Lower leg skin (tissue), 4 donors: ENCODE measurements at places on chromosomes 7 and 10. TPM values are rescaled to one million over a fixed set of nuclear protein-coding genes. Genes with fewer than 3 reads are reported as not detected.

DNA sequence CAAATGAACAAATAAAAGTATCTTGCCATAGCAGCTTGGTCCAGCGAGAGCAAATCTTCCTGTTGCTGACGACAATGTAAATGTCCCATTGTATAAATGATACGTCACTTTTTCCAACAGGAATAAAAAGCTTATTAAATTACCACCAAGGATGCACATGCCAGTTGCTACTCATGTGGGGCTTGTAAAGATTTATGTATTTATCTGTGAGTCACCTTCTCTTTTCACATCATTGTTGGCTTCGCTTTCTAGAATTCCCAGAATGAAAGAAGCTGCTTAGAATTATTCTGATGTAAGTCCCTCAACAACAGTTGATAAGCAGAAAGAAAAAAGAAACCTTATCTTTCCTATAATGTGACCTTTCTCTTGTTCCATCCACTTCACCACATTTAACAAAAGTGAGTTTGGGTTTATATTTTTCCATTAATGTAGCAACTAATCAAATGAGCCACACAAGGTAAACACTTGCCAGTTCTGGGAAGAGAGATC, 22.4 kb downstream of the DNAJC12 start:
- DNase-seq = no peak

DNA sequence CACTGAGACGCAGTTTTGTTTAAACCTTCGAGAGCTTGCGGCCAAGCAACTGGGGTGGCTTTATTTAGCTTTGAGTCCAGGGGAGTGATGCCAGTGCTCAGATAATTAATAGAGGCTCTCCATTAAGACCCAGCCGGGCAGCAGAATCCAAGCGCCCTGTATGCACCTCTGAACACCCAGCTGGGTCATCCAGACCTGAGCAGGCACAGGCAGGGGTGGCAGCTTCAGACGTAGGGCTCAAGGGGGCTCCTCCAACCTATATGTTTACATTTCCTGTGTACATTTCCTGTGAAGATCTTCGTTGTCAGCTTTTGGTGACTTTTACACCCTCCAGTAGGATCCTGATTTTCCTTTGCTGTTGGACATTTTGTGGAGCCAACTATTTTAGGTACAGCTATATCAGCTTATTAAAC, 719.5 kb downstream of the LRMDA start:
- DNase-seq = no peak

Gene LBX1
- total RNA-seq = not detected

DNA sequence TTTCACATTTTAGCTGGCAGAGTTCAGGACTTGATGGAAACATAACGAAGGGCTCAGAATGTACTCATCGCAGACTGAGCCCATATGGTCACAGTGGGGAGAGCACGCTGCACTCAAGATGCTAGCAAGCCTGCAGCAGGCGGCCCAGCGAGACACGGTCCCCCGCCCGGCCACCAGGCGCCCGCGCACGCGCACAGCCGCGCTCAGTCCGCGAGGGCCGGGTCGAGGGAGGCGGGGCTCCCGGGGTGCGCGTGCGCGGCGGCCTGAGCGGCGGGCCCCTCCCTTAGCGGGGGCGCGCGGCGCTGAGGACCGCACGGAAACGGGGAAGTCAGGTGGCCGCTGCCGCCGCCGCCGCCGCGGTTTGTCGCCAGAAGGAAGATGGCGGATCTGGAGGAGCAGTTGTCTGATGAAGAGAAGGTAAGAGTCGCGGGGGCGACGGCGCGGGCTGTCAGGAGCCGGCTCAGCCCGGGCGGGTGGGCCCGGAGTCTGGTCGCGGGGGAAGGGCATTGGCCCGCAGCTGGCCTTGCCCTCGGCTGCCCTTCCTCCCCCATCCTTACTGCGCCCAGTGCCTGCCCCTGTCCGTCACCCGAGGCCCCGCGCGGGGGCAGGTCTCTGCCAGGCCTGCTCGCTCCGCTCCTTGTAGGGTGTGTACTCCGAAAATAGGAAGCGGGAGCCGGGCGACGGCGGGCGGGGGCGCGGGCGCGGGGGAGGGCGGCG, at the start of gene CAPZA2:
CAPZA2 (plus strand) TSS at position 354 of the 717 bp plus-strand sequence; CDS start at position 379, 25 bp downstream.
- DNase-seq = peak; percentile 87

- DNase-seq = no peak
Observed at GRCh38 chr7:16875861-16876260, 5.9 kb downstream of the AGR3 start.

DNA sequence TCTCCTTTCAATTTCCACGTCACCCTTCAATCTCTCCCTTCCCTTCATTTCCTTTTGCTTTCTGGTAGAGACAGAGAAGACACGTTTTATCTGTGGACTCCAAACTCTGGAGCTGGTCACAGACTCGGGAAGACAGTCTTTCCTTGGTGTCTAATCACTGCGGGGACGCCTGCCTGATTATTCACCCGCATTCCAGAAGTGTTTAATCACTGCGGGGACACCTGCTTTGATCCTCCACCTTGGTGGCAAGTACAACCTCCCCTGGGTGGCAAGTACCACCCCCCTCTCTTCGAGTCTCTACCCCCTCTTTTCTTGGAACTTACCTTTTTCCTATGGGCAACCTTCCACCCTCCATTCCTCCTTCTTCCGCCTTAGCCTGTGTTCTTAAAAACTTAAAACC, 15.3 kb upstream of the LRRC61 start:
- DNase-seq = no peak

Gene FXYD4
- not detected for total RNA-seq

DNA sequence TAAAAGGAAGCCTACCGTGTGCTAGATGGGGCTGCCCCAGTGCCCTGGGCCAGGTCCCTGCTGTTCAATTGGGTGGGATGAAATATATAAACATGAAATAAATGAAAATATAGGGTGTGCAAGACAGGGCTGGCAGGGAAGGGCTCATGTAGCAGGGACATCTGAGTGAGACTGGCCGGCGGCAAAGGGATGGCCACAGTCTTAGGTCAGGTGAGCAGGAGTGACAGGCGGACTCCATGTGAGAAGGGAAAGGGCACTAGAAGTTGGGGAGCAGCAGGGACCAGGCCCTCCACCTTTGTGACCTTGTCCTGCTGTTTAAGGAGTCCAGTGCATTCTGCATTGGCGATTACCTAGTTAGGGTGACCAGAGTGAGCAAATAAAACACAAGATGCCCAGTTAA, 207.6 kb upstream of the ZNF32 start:
- DNase-seq = no peak

- no peak for DNase-seq
Observed at GRCh38 chr7:44537442-44537841, 3.7 kb downstream of the NPC1L1 start.

DNA sequence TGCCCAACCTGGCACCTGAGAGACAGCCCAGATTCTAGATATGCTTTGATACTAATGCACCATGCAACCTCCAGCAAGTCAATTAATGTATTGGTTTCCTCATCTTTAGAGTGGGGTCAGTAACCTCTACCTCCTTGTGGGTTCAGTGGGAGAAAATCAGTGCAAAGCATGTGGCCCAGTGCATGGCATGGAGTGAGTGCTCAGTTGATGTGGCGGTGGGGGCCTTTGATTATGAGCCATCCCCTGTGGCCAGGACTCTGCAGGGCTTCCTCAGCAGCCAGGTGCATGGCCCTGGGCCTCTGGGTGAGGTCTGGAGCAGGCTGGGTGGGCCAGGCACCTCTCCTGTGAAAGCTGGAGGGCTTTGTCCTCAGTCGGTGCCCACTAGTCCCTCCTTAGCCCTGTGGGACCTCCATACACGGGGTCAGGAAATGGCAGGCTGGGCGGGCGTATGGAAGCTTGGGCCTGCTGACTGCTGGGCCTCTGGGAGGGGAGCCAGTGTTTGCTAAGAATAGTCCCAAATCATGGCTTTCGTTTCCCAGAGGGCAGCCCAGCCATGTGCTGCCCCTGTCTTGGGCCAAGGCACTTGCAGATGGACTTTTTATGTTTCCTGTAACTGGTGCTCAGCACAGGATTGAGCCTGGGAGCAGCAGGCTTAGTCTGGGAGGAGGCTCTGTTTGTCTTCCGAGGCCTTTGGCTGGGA, 3.4 kb downstream of the PALD1 start:
- no peak for DNase-seq

DNA sequence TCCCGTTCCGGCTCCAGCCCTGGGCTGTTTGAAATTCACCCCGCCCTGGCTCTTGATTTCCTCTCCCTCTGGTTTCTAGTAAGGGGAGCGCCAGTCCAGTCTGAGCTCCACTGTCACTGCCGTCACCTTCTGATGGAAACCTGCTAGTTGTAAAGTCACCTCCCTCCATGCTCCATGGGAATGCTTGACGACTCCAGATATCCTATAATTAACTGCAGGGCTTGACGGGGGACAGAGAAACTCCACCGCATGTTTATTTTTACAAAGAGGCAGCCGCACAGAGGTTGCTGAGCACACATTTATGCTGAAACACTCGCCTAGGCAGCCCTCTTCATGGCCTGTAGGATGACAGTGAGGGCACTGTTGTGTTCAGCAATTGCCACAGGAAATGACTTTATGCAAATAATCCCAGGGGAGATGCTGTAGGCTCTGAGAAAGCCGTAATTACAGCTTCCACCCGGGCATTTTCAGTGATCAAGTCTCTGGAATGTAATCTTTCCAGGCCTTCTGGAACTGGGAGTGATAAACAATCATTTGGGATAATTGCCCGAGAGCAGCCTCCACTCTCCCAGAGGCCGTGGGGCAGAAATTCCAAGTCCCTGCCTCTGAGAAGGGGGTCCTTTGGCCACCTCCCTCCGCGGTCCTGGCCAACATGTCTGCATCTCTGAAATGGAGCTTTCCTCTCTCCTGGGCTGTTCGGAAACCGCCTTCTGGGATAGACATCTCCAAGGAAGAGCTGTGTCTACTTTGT, 300.5 kb downstream of the KLF6 start:
- no peak for DNase-seq

DNA sequence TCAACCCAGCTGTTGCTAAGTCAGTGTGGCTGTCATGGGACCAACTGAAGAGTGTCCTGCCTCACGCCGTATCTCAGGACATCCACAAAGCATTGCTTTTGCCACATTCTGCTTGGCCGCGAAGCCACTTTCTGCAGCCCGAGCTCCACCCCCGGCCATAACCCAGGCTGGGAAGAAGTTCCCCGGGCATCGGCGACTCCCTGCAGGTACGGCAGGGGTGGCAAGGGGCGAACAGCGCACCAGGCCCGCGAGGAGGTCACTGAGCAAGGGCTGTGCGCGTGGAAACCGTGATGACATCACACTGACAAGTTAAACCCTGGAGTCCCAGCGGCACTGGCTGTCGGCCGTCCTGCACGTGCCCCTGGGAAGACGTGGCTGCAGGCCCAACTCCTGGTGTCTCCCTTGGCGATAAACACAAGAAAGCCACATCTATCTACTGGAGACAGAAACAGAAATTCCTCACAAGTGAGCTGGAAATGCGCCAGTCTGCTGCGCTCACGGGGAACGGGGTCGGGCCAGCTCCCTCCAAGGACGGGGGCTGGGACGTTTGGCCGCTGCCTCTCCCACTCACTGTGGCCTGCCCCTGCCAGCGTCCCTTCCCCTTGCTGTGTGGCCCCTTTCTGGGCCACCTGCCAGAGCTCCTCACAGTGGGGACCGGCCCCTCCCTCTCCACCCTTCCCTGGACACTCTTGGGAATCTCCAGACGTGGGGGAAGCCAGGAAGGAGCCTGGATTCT, 326.3 kb downstream of the DNAJB6 start:
- no peak for DNase-seq

DNA sequence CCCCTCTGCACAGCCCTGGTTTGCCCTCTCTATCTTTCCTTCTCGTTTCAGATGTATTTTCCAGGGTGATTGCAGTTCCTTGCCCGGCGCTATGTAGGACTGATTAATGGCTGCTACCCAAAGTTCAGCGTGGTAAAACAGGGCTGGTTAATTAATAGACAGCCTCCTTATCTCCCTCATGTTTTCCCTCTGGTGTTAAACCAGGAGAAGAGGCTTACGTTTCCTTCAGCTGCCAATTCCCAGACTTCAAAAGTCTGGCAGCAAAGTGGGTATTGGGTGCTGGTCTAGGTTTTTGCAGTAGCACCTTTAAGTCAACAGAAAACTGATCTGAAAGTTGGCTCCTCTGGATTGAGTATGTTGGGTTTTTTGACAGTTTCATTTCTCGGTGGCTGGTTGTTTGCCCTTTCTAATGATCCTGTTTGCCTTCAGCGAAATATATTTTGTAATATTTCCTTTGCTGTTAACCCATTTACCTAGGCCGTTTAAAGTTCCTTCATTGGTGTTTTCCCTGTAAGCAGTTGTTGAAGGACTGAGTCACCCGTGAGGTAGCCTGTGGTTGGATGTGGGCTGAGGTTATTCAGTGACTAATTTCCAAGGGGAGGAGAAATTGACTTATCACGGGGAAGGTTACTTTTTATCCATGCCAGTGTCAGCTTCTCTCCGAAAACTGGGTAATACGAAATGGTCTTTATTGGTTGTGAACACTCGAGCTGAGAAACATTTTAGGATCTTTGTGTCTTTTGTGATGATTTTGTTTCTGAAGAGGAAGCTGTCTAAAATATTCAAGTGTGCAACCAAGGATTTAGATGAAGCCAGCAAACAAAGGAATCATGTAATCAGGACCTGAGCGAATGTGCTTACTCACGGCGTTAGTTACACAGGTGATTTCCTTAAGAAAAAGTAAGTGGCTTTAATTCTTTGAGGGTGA, 257.2 kb downstream of the KIAA1217 start:
- no peak for DNase-seq

DNA sequence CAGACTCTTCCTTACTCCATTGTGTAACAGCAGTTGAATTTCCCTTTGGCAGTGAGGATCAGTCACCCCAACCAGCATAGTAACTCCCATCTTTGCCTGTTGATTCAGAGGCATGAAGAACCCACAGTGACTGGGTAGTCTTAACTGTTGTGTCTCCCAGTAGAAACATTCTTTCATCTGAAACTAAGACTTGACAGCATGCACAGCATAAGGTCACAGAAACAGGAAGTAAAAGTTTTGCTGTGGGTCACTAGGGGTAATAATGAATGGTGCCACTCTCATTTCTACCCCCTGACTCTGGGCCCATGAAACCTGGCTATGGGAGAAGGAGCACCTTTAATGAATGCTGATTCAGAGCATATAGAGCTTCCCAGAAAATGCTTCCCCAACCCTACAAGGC, 8.3 kb upstream of the FRMPD2 start:
- DNase-seq = no peak

DNA sequence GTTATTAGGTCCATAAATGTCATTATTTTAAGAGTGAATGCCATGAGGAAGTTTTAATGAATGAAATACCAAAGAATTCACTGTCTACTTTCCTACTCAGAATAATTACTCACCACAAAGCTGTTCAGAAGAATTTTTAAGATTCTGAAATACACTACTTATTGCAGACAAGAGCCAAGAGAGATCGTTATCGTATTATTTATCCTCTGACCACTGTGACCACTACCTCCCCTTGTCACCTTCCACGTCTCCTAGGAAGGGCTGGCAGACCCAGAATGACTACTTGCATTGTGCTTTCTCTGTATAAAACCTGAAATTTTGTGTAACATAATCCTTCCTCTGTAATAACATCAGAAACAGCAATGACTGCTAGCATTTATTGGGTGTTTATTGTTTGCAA, 81.9 kb downstream of the ABCB5 start:
- no peak for DNase-seq

DNA sequence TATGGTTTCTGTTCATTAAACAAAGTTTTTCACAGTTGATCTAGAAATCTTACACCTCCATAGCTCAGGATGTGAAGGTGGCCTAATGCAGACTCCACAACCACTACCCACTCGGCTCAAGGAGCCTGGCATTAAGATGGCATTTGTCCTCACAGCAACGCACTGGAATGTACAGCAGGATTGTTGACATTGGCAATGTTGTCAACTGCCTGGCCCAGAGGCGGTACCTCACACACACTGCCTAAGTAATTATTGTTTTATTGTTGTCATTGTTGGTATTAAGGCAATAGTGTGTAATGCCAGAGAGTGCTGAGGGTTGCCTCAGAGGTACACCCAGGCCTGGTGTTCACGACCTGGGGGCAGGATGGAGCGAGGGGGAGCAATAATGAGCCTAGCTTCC, 38.3 kb downstream of the LRRC18 start:
- no peak for DNase-seq

Gene TSPAN12
- total RNA-seq = 2.9 TPM

GRCh38 chr10:25174461-25175230, at the start of gene GPR158:
Gene GPR158 (plus strand): TSS chr10:25175001. CDS start chr10:25175421, 420 bp downstream.
- DNase-seq = peak; percentile 89
